ENCODE measurements at places on chromosomes 16 and 17.

- DNase-seq = no peak
Measured at GRCh38 chr16:89845417-89845816, 17.1 kb downstream of the SPIRE2 start.

DNA sequence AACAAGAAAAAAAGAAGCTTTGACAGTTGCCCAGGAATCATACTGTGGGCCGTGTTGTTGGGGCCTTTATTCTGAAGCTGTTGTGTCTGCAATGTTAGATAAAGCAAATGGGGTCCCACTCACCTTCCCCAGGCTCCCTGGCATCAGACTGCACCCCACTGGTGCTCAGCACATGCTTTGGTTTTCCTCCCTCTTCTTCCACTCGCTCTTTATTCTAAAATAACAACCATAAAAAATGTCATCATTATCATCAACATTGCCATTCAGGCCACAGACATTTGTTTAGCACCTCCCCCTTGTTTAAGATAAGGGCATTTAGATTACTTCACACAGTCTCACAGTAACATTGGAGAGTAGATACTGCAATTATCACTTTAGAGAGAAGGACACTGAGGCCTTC is 8.2 kb downstream of the MYLK3 start:
- no peak for DNase-seq

DNA sequence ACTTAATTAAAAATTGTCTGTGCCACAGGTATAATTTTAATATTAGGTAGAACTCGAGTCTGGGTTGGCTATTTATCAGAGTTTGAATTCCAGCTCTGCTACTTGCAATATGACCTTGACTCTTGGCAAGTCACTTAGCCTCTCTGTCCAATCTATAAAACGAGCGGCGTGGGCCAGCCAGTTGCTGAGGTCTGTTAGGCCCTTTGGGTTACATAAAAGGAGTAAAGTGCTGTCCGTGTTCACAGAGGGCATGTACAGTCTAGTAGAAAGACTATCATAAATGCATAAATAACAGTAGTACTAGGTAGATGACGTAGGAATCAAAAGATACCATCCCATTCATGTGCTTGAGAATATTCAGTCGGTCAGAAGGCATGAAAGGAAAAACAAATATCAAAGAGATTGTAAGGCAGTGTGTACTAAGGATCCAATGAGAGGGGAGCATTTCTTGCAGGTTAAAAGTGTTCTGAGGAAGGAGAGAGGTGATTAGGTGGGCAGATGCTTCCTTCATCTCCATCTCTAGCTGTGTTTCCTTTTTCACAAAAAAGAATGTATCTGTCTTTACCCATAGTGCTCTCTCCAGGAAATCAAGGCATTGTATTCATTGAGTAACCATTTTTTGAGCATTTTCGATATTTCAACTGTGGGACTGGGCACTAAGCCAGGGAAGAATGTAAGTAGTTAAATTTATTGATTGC is 2.4 kb downstream of the TNRC6A start:
- DNase-seq = no peak

- no peak for DNase-seq
Measured at GRCh38 chr17:718075-718474, 3.4 kb upstream of the VPS53 start.

GRCh38 chr17:35368081-35368830 is 5.2 kb downstream of the SLFN11 start:
- no peak for DNase-seq

DNA sequence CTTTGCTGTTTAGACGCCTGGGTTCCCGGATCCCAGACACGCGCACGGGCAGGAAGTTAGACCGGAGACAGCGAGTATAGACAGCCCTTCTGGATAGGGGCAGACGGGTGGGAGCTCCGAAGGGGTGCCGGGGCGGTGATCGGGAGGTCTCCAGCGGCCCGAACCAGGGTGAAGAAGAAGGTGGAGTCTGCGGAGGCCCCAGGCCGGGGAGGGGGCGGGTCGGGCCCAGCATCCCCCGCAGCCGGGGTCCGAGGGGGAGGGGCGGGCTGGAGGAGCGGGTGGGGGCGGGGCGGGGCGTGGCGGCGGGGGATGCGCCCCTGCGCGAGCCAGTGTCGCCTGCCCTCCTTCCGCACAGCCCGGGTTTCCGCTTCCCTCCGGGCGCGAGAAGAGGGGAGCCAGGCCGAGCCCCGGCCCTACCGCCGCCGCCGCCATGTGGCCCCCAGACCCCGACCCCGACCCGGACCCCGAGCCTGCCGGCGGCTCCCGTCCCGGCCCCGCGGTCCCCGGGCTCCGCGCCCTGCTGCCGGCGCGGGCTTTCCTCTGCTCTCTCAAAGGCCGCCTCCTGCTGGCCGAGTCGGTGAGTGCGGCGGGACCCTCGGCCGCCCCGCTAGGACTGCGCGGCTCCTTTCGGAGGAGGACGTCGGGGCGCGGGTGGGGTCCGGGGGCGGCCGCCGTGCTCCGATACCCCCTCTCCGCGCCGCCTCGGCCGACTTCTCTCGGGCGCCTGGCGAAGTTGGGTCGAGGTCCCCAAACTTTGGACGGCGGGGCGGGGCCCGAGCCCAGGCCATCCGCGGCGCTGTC is at the start of gene CMTM3:
Gene CMTM3 (plus strand): TSS at position 329 of the 801 bp plus-strand sequence. CDS start 102 bp downstream, at position 431.
- peak; percentile 88 for DNase-seq

GRCh38 chr17:43721537-43722268 is 36.9 kb downstream of the SOST start:
- no peak for DNase-seq

All from mesothelial cell of epicardium (in vitro differentiated cells).